AG10803 (cell line): ENCODE measurements at places on chromosomes 16 and 17.

- DNase-seq, result no peak
Observed at GRCh38 chr16:73051226-73051625, 3.3 kb upstream of the ZFHX3 start.

- DNase-seq, result no peak
Observed at GRCh38 chr17:36498155-36498554, 11.7 kb downstream of the ZNHIT3 start.

DNA sequence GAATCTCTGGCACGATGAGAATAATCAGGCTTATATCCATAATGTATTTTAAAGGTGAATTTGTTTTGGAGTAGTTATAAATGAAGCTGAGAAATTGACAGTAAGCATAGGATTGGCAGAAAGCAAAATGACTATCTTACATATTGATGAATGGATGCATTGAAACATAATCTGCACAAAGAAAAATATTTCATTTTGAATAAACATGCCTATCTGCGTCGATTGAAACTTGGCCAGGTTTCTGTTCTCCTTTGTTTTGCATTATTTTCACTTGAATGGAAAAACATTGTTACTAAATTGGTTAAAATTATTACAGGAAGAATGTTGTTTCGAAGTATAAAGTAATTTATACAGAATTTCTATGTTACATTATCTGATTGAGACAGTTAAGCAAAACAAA lies 128.2 kb downstream of the USP22 start:
- no peak for DNase-seq

- no peak for DNase-seq
Observed at GRCh38 chr16:86398622-86399021, 111.7 kb upstream of the FOXF1 start.

- peak; percentile 46 for DNase-seq
Observed at GRCh38 chr17:42989726-42990652, 8.2 kb upstream of the RPL27 start.

GRCh38 chr17:39688475-39688835 lies 598 bp upstream of the PGAP3 start:
- no peak for DNase-seq

DNA sequence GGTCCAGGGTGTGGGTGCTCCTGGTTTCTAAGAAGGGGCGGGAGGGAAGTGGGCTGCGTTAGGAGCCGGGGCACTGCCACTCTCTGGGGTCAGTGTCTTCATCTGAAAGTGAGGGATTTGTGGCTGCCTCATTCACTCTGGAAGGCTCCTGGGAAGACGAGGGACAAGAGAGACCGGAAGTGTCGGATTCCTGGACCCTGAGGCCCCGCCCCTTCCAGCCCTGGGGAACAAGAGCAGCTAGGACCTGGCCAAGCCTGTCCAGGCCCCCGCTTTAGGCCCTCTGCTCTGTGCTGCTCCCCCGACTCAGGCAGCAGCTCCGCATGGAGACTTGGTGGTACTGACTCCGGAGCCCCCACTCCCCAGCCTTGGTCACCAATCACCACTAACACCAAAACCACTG lies 6.5 kb downstream of the LGALS3BP start:
- DNase-seq, result no peak

- no peak for DNase-seq
Observed at GRCh38 chr16:88755745-88756443, 29.1 kb downstream of the PIEZO1 start.

- no peak for DNase-seq
Observed at GRCh38 chr16:80716564-80717139, 87.7 kb downstream of the CDYL2 start.

GRCh38 chr16:74111456-74111982 lies 185.1 kb upstream of the PSMD7 start:
- DNase-seq, result no peak

DNA sequence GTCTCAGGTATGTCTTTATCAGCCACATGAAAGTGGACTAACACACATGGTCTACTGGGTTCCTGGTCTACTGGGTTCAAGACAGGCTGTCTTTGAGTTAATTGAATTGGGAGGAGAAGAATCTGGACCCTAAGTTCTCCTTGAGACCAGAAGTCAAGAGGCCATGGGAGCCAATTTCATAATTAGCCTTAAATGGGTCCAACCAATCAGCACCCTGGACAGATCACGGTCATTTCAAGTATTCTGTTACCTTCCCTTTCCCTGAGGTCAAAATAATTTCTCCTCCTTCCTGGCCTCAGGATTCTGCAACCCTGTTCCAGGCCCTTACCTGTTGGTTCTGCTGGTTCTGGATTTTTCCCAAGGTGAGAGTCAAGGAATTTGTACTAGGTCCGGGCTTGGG lies 23.8 kb downstream of the OSBPL7 start:
- DNase-seq, result no peak

DNA sequence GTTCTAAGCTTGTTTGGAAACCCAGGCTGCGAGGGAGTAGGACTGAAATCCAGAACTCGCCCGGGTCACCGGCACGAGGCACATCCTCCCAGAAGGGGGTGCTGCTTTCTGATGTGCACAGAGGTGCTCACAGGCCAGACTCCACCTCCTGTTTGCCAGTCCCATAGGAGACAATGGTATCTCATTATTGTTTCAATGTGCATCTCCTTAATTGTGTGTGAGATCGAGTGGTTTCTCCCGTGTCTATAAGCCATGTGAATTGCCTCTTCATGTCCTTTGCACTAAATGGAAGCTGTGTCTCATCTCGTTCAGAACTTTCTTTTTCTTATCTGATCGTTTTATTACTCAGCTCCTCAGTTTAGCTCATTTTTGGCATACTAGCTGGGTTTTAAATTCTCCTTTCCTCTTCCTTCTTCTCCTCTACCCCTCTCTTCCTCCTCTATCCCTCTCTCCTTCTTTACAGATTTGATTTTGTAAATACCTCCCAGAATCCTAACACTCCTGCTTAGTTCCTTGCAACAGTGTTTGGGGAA lies 32.1 kb upstream of the PRKCB start:
- peak; percentile 8 for DNase-seq

GRCh38 chr16:71421911-71422310 lies 19.9 kb downstream of the TLE7 start:
- no peak for DNase-seq

DNA sequence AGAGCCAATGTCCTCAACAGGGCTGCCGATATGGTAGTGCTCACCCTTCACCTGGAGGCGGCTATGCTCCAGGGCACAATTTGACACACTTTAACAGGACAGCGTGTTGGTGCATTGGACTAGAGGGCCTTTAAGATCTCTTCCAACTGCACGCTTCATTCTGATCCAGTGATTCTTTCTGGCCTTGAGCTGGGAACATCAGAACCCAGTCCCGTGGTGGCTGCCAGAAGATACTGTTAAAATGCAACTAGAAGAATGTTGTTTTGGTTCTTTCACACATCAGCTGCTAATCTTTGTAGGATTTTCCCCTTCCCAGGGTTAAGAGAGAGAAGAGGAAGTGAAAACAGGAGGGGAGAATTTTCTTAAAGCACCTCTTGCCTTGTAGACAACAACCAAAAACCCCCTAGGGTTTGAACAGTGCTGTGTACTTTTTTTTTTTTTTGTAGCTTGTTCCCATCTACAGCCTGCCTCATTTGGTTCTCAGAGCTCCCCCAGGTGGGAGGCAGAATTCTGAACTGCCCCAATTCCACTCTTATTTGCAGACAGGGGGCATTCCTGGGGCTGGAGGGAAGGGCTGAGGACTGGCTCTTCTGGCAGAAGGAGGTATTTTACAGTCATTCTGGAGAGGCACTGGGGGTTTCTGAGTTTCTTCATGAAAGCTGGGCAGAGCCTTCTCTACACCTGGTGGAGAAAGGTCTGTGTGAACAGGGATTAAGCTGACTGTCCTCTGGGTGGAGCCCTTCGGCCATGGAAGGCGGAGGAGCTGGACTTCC lies 32.4 kb downstream of the SMARCE1 start:
- peak; percentile 32 for DNase-seq

DNA sequence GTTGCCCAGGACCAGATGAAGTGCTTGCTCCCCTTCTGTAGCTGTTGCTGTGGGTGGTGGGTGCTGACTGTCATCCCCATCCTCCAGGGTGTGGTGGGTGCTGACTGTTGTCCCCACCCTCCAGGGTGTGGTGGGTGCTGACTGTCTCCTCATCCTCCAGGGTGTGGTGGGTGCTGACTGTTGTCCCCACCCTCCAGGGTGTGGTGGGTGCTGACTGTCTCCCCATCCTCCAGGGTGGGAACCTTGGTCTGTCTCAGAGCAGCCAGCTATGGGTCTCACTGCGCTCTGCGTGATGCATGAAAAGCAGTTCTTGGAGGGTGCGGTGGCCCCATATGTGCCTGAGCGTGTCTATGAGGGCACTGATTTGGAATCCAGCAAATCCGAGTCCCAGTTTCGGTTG lies 163.8 kb downstream of the RPTOR start:
- DNase-seq, result no peak

GRCh38 chr16:85473909-85474620 lies 139.1 kb upstream of the GSE1 start:
- DNase-seq, result peak; percentile 54

DNA sequence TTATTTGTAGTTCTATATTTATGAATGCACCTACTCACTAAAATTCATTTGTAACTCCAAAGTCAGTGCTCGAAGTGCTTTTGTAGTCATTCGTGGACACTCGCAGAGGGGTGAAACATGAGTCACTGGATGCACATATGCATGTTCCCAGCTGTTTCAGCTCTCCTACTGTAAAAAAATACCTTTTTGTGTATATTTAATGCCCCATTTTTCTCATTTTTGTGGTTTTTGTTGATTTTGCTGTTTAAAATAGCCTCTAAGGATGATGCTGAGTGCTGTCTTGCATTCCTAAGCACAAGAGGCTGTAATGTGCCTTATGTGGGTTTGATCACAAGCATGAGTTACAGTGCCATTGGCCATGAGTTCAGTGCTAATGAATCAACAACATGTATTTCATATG lies 30.6 kb downstream of the CENPV start:
- peak; percentile 90 for DNase-seq

DNA sequence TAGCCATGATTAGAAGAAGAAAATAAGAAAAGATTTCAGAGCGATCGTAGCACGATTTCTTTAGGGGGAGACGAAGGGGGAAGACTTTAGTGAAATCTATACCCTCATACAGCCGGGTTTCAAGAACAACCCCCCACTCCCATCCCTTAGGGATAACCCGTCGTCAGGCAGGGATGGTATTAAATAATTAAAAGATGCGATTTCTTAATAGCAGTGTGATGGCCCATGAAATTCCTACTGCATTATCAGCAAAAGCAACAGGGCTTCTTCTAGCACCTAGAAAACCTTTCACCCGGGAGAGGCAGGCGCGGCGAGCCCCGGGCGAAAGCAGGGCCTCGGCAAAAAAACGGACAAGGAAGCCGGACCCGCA lies 1.4 kb downstream of the CDH11 start:
- DNase-seq, result no peak

DNA sequence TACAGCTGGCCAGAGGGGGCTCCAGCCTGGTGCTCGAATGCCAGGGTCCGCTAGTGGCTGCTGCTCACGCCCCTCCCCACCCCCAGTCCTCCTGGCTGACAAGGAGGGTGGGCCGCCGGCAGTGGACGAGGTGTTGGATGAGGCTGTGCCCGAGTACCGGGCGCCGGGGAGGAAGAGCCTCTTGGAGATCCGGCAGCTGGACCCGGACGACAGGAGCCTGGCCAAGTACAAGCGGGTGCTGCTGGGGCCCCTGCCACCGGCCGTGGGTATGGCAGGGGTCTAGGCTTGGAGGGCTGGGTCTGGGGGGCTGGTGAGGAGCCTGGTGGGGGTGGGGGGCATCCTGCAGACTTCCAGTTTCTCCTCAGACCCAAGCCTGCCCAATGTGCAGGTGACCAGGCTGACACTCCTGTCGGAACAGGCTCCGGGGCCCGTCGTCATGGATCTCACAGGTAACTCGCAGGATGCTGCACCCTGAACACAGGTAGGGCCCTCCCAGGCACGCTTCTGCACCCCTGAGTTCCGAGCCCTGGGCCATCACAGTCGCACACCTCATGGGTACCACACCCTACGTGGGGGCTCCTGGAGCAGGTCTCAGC lies 1.2 kb upstream of the PDIA2 start:
- no peak for DNase-seq

- no peak for DNase-seq
Observed at GRCh38 chr17:17362540-17362930, 59.4 kb downstream of the NT5M start.

DNA sequence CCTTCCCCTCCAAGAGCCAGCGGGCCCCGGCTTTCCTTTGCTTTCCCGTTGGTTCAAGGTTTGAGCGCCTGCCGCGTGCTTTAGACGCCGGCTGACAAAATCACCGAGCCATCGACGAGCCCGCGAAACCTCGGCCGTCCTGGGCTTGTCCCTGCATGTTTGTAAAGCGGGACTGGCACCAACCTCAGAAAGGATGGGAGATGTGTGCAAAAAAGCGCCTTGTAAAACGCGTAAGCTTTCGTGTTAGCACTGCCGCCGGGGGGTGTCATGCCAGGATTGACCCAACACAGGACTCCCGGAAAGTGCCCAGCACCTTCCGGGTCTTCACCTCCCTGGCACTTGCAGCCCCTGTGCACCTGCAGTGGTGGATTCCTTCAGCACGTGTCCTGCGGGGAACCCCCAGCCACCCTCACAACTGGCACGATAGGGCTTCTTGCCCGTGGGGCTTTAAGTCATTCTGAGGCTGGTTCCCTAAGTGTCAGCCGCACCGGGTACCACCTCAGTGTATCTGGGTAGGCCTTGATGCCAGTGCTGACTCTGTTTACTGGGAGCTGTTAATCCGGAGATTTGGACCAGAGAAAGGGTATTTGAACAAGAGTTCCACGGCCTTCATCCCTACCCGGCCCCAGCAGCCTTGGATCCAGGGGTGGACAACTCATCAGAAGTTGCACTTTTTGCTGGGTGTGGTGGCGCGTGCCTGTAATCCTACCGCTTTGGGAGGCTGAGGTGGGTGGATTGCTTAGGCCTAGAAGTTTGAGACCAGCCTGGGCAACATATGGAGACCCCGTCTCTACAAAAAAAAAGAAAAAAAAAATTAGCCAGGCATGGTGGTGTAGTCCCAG lies 817 bp downstream of the NDUFAF8 start:
- DNase-seq, result peak; percentile 33

DNA sequence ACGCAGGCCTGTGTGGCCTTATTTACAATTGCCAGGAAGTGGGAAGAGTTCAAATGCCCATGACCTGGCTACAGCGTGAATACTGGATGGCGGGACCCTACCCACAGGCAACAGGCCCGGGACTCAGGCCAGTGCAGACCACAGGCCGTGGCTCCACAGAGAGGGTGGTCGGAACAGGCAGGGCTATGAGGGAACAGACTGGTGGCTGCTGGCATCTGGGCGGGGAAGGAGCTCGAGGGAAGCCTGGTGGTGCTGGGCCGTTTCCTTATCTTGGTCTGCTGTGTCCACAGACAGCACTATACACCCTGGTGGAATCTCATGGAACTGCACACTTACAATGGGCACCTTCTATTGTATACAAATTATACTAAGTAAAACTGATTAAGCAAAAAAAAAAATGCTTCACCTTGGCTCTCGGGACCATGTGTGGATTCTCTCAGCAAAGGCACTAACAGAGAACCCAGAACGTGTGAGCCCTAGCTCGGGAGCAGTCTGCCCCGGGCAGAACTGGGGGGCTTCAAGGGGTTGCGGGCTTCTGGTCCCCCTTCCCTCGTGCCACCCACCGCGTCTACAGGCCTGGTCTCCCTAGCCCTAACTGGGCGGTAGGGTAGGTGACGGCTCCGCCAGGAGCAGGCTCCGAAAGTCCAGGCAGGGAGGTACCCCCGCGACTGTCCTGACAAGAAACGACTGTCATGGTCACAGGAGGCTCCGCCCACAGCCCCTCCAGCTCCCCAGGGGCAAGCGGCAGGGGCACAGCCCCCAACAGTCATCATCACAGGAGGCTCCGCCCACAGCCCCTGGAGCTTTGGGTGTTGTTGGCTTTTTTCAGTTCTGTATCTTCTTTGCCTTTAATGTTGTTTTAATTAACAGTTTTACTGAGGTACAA lies 21.8 kb downstream of the CEP131 start:
- peak; percentile 69 for DNase-seq

GRCh38 chr16:5951486-5951885 lies 853.9 kb upstream of the EEF2KMT start:
- DNase-seq, result no peak
